ENCODE measurements at places on chromosomes 2 and 18.

GRCh38 chr18:69691008-69691760 lies 256.5 kb downstream of the CD226 start:
- no peak for DNase-seq

DNA sequence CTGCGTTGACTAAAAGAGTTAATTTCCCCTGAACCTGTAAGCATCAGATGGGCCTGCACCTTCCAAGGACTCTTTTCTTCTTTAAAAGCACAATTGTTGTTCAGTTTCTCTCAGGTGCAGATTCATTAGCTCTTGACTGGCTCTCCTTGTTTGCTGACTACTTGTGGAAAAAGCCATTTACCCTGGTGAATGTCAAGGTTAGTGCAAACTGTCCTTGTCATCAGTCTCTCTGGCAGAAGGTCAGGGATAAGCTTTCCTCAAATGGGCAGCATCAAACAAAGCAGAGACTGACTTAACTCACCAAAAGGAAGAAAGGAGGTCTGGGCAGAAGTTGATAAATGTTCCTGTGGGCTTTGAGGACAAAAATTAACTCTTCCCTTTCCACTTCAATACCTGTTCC lies 922.7 kb downstream of the BCL11A start:
- no peak for DNase-seq

DNA sequence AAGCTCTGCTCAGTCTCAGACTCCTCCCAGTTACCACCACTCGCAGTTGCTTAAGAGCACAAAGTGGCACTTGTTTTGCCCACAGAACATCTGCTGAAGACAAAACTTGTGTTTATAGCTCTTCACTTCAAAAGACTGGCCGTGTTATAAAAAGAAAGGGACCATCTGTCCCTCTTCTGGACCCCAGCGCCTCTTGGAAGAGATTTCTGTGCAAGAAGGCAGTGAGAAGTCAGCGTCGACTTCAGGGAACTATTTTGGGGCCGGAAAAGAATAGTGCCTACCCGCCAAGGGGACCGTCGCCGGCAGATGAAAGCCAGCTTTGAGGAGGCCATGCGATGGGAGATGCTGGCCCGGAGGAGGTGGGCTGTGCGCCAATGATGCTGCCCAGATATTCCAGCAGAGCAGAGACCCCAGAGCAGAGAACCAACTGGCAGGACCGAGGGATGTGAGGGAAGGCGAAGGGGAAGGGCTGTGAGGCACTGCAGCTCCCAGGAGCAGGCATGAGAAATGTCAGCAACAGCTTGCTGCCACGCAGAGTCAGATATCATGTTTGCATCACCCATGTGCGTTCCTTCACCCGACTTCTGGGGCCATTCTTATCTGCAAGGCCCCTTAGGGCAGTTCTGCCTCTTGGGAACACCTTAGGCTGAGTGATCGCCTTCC lies 270.9 kb downstream of the ATAD2B start:
- no peak for DNase-seq

- no peak for DNase-seq
Observed at GRCh38 chr18:43671431-43671830, 394.1 kb upstream of the SYT4 start.

DNA sequence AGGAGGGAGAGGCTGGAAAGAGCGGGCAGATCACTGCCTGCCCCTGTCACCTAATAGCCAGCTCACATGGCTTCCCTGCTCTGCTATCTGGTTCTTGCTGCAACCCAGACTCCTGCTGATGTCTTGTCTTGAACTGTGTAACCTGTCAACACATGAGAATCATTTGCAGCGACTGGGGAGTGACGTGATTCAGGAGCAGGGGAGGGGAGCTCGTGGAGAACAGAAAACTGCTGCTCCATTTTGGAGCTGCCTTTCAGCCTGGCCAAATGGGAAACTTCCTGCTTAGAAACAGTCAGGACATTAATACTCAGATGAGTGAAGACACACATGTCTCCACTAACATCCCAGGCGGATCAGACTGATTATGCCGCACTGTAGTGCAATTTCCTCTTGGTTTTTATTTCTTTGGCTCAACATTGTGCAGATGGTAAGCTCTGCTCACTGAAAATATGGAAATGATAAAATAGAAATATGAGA lies 38.1 kb downstream of the RPL37A start:
- DNase-seq: peak; percentile 53

GRCh38 chr2:161321944-161322648 lies 13.9 kb downstream of the PSMD14 start:
- no peak for DNase-seq

GRCh38 chr2:58939388-58939787 lies 698.3 kb upstream of the FANCL start:
- no peak for DNase-seq

DNA sequence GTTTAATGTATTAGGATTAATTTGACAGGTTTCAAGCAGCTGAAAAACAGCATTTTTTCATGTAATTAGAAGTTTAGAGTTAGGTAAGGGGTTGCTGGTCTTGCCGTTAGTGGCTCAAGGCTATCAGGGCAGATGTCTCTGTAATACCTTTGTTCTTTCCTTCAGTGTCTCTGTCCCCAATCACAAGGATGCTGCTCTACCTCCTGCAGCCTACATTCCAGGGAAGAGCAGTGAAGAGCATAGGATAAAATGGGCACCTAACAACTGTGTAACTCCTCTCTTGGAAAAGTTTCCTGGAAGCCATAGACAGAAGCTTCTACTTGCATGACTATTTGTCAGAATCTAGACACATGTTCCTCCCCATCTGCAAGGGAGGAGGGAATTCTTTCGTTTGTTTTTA lies 9.4 kb upstream of the SERPINB7 start:
- DNase-seq: no peak

DNA sequence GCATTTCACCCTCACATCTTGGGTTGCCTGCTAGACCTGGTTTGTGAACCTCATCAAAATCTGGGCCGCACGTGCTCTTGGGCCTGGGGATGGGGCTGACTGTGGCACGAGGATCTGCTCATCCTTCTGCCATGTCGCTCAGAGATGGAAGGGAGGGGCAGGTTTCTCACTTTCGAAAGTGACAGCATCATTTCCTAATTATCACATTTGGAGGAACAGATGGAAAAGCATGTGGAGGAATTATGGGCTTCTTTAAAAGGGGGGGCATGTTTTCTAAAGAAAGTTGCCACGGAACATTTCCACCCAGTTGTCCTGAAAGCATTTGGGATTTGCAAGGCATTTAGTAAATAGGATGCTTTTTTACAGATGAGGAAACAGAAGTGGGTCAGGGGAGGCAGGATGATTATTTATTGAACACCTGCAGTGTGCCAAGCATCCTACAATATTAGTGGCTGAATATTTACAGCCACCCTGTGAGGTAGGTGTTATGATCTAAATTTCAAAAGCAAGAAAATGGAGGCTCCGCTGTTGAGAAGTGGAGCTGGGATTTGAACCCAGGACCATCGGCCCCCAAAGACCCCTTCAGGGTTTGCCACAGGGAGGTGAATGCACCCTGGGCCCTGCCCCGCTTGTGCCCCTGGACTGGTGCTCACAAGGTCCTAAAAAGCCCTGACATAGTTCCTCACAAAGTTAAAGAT lies 104.2 kb upstream of the MYCN start:
- no peak for DNase-seq

- DNase-seq: no peak
Observed at GRCh38 chr2:139721411-139721995, 941.3 kb upstream of the NXPH2 start.

DNA sequence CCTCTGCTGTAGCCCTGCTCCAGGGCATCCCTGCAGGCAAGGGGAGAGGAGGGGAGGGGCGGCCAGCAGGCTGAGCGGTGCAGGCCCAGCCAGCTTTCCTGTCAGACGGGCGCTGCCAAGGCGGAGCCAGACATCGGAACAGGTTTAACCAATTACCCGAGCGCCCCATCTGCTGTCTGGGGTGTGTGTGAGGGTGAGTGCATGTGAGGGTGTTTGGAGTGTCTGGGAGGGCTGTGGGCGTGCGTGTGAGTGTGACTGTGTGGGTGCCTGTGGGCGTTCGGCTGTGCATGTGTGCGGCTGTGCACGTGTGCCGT lies 20.0 kb downstream of the EMX1 start:
- no peak for DNase-seq

GRCh38 chr2:45841752-45842407 lies 190.4 kb downstream of the PRKCE start:
- DNase-seq: no peak

- no peak for DNase-seq
Observed at GRCh38 chr18:46609048-46609447, 48.0 kb downstream of the LOXHD1 start.

DNA sequence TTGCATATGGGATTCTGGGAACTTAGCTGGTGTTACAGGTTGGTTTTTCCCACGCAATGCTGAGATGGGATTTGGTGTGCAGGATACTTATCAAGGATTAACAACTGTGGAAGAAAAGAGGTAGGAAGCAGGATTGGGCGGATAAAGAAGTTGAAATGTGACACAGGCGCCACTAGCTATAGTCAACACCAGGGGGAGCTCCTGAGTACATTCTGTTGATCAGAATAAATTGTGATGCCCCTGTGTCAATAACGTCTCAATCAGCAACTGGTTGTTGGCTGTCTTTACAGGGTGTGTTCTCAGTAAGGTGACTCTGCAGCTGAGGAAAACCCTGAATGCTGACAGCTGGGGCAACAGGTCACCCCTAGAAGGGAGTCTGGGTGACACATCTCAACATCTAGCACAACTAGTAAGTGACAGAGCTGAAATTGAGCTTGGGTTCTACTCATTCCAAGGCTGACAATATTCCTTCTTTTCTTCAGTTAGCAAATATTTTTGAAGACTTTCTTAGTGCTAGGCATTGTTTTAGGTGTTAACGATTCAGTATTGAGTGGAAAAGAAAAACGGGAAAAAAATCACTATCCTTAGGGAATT lies 143.0 kb downstream of the ARL6IP6 start:
- DNase-seq: no peak

GRCh38 chr18:39840406-39840805 lies 2114.6 kb upstream of the PIK3C3 start:
- no peak for DNase-seq

GRCh38 chr2:206457188-206457634 lies 13.9 kb downstream of the ADAM23 start:
- DNase-seq: no peak

DNA sequence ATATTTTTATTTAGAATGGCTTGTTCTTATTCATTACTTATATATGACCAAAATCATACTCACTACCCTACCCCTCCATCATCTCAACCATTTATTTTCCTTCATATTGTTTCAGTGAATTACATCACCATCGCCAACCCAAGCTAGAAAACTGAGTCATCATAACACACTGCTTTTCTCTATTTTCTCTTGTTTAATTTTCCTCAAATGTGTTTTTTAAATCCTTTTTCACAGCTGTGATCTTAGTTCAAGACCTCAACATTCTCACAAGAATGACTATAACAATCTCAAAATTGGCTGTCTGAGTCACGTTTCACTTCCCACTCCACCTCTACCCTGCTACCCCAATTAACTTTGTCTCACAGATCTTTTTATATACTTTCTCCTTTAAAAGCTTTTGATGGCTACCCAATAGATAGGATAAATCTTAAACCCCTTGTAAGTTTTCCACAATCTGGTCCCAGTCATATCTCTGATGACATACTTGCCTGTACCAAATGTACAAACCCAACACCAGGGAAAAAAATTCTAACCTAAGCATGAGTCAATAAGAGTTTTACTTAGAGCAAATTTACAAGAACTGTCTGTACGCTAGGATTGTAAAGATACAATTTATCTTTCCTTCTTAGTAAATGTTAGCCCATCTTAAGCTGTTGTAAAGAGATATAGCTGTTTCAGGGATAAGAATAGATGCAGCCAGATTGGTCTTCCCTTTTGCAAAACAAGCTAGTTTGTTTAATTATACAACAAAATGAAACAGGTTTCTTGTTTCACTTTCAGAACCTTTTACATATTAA lies 635.1 kb upstream of the SLC39A10 start:
- no peak for DNase-seq

DNA sequence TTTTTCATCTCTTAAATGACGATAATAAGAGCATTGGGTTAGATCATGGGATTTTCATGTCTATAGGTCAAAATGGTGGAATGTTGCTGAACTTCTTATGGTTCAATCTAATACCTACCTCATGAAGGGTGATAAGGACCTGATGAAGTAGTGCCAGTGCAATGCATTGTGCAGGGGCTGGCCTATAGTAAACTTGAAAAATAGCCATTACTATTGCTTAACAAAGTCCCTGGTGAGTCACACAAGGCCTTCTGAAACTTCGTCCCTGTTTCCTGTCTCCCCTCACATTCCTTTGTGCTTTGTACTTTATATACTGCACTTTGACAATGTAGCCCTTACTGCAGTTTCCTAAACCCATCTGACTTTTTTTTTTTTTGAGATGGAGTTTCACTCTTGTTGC lies 515.9 kb downstream of the SLC4A3 start:
- no peak for DNase-seq

DNA sequence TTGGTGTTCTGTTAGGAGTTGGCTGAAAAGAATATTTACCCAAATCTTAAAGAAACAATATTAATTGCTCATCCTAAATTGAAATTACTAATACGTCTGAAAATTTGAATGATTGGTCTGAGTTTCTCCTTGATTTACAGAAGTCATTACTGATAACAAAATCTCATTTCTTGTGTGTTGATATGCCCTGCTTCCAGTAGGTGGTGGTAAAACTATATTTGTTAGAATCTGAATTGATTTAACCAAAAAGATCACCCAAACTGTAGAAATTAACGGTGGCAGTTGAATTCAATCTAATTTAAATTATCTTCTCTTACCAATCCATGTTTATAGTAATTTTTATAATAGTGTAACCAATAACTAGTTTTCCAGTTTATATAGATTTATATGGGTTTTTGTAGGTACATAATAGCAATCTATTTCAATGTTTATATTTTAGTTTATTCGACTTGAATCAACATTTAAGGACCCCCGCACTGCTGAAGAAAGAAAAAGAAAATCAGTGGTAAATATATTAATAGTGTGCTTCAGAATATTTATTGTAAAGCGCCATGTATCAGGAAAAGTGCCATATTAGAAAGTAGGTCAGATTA lies 38.3 kb downstream of the PAPOLG start:
- DNase-seq: no peak

DNA sequence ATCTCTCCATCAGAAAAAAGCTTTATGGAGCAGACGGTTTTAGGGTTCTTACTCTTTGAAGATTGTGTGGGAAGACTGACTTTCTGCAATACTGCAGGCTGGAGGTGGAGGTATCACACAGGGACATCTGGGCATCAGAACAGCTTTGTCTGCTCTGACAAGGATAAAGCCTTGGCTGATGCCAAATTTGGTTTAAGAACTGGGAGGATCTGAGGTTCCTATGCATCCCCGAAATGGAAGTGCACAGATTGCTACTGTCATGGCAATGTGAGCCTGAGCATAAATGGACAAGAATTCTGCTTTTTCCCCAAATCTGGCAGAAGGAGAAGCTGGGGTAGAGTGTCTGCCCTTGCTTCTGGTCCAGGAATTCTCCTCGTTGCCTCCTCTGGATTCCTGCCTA lies 424.3 kb downstream of the SLC4A3 start:
- DNase-seq: no peak

- peak; percentile 69 for DNase-seq
Observed at GRCh38 chr2:222320436-222321395, 21.9 kb upstream of the PAX3 start.

- DNase-seq: no peak
Observed at GRCh38 chr2:119435081-119435952, 3.7 kb downstream of the TMEM37 start.
